HS-27A (cell line): ENCODE measurements at places on chromosomes 16 and 17.

DNA sequence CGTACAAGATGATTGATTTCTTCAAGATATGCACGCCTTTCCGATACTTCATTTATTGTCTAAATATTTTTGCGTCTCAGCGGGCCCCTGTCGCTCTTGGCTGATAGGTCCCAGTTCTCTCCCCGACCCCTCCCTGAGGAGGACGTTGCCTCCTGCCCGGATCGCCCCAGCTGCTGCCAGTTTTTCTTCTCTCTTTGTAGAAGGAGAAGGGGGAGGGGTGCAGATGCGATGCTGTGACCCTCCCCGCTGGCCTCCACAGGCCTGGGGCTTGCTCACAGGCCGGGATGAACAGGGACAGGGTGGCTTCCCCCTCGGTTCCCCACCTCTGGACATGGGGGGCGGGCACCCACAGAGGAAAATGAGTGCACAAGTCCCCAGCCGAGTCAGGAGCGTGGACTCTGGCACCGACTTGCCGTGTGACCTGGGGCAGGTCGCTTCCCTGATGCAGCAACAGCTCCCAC, 53.6 kb upstream of the ZC3H18 start:
- no peak for DNase-seq

- no peak for DNase-seq
Observed at GRCh38 chr16:72946063-72946462, 101.9 kb downstream of the ZFHX3 start.

DNA sequence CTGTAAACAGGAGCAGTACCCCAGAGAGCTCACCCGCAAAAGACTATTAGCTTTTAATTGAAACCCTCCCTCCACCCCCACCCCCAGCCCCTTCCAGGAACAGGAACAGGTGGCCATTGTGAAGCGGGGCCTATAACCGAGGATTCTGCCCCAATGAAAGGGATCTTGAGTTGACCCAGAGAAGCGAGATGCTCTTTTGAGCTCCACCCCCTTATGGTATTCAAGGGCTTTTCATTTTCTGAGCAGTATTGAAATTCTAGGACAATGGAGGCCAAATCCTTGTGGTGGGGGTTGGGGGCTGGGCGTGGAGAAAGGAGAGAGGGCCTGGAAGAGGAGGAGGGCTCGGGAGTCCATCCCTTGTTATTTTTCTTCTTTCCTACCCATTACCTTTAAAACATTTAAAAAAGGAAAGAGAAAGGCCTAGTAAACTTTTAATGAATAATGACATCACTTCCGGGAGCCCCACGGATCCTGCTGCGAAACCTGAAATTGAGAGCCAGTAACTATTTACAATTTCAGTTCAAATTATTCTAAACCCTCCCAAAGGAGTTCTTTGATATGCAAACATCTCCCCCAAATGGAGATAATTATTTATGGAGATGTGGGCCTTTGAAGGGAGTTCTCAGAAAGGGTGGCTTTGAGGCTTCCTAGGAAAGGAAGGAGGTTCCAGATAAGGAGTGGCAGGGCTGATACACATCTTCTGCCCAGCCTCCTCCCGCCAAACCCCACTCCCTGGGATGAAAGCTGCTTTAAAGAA, 30.5 kb downstream of the HS3ST3B1 start:
- no peak for DNase-seq

GRCh38 chr17:60598001-60598736, 1.8 kb upstream of the PPM1D start:
- no peak for DNase-seq

- DNase-seq: no peak
Observed at GRCh38 chr16:70778901-70779309, 22.1 kb downstream of the VAC14 start.
